ENCODE measurements at places on chromosomes 1 and 21. TPM values are rescaled to one million over a fixed set of nuclear protein-coding genes. Genes with fewer than 3 reads are reported as not detected.

The PLCH2 gene
- 0.76 TPM for polyA plus RNA-seq

The LRRC8B gene
- polyA plus RNA-seq: 1.6 TPM

The CSF1 gene
- polyA plus RNA-seq: 9.1 TPM

The ZNF695 gene
- 0.63 TPM for polyA plus RNA-seq

The RAB25 gene
- polyA plus RNA-seq: 267 TPM

The BNIPL gene
- polyA plus RNA-seq: 0.25 TPM
